ENCODE measurements at places on chromosomes 7 and 10. TPM values are rescaled to one million over a fixed set of nuclear protein-coding genes. Genes with fewer than 3 reads are reported as not detected.

CTBP2 gene
- total RNA-seq: 127 TPM

SPAM1 gene
- not detected for total RNA-seq

CYP26C1 gene
- total RNA-seq: 0.37 TPM

MRLN gene
- not detected for total RNA-seq

ZNF804B gene
- total RNA-seq: not detected

LRRC17 gene
- total RNA-seq: 35.8 TPM

SEMA3D gene
- total RNA-seq: 26.3 TPM

CROT gene
- 20.1 TPM for total RNA-seq

EPO gene
- total RNA-seq: 0.23 TPM

TMEM130 gene
- 0.61 TPM for total RNA-seq

ANXA8 gene
- not detected for total RNA-seq

CCDC6 gene
- 40.6 TPM for total RNA-seq

OPN1SW gene
- not detected for total RNA-seq

TRPV5 gene
- total RNA-seq: not detected

CPA4 gene
- 0.72 TPM for total RNA-seq

KCNH2 gene
- 10.7 TPM for total RNA-seq

LMTK2 gene
- total RNA-seq: 19.2 TPM

SEC31B gene
- total RNA-seq: 18.7 TPM

PSAP gene
- total RNA-seq: 295 TPM

ELN gene
- 0.41 TPM for total RNA-seq

FRMD4A gene
- total RNA-seq: 65.3 TPM

R3HCC1L gene
- total RNA-seq: 18.4 TPM

TFPI2 gene
- total RNA-seq: 0.84 TPM

OR9A4 gene
- not detected for total RNA-seq

MACC1 gene
- 0.12 TPM for total RNA-seq

TRIM50 gene
- total RNA-seq: not detected

PRRT4 gene
- 3.1 TPM for total RNA-seq

POP7 gene
- 67.9 TPM for total RNA-seq

CAV1 gene
- total RNA-seq: 3.7 TPM

LRMDA gene
- total RNA-seq: 0.98 TPM

ADAM8 gene
- total RNA-seq: 3.6 TPM

OR6V1 gene
- not detected for total RNA-seq

PRPS1L1 gene
- total RNA-seq: not detected

TUBAL3 gene
- total RNA-seq: not detected

HOXA5 gene
- 3.2 TPM for total RNA-seq

ADAM12 gene
- 81.4 TPM for total RNA-seq

BMPER gene
- total RNA-seq: not detected

FOXI2 gene
- total RNA-seq: not detected

ZNF107 gene
- 18.8 TPM for total RNA-seq

CRYGN gene
- 0.32 TPM for total RNA-seq

FBXO24 gene
- total RNA-seq: 0.61 TPM

HOXA6 gene
- total RNA-seq: 1.6 TPM

RBM48 gene
- total RNA-seq: 13.6 TPM

VOPP1 gene
- 50.7 TPM for total RNA-seq

C10orf105 gene
- total RNA-seq: 0.12 TPM

EZH2 gene
- 106 TPM for total RNA-seq

ANKRD61 gene
- 0.80 TPM for total RNA-seq

COL26A1 gene
- total RNA-seq: 39.2 TPM

CFAP46 gene
- total RNA-seq: 4.4 TPM

ZSCAN25 gene
- total RNA-seq: 23.4 TPM

Measured in neural crest cell (in vitro differentiated cells).